ENCODE measurements at places on chromosomes 4 and X. TPM values are rescaled to one million over a fixed set of nuclear protein-coding genes. Genes with fewer than 3 reads are reported as not detected.

Gene ARAP2
- total RNA-seq: 8.3 TPM

Gene GAGE12J
- not detected for total RNA-seq

GRCh38 chrX:74800062-74800461 is 125.2 kb downstream of the NEXMIF start:
- DNase-seq: no peak

GRCh38 chr4:172707622-172708021 is 461.0 kb upstream of the GALNT7 start:
- no peak for DNase-seq

DNA sequence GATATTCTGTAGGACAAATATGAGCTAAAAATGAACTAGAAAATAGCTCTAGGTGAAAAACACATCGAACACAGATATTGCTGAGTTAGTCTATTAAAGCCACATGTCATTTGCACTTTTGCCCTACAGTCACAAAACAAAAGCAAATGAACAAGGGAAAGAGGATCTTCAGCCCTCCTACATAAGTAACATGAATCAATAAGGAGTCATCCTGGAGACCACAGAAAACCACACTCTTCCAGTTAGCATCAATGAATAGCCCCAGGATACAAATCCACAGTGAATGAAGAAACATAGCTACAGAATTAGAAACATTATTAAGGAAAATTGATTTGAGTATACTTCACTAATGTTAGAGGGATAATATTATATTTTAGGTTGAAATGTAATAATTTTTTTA is 311.4 kb downstream of the MAPK10 start:
- DNase-seq: no peak

Data from kidney epithelial cell (primary cell).